ENCODE measurements at places on chromosomes 1 and 21.

DNA sequence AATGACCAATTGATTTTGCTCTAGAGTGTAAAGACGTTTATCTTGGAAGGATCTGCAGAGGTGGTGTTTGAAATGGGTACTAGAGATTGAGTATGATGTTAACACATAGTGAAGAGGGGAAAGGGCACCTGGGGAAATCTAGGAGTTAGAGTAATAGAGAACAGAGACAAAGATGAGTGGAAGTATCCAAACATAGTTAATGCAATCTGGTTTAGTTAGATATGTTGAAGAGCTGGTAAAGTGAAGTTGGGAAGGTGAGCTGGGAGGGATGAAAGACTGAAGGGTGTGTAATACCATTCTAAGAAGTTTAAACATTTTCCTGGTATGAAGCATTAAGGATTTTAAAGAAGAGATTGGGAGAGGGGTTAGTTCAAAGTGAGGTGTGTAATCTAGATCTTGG lies 11.0 kb downstream of the XPR1 start:
- no peak for DNase-seq

- DNase-seq = no peak
Measured at GRCh38 chr1:48058135-48059025, 61.2 kb upstream of the TRABD2B start.

DNA sequence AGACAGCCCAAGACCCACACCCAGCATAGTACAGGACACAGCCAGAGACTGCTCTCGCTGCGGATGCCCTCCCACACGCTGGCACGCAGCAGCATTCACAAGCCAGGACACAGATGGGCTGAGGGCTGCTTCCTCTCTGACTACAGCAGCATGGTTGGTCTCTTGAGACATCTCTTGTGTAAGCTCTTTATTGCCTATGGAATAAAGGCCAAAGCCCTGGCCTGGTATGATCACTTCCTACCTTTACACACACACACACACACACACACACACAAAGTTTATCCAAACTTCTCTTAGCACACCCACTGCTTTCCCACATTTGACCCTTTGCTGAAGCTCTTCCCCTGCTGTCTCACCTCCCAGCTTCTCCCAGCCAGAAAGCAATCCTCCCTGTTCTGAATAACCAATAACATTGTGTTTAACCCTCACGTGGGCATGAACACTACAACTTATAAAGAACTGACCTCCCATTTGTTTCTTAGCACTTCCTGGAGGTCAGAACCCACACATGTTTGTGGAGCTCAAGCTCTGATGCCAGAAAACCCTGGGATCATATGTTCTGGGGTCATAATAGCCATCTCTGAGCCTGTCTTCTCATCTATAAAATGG lies 1.2 kb upstream of the LUZP1 start:
- no peak for DNase-seq

GRCh38 chr1:208465266-208465665 lies 221.1 kb upstream of the PLXNA2 start:
- no peak for DNase-seq

GRCh38 chr21:37294679-37295078 lies 27.5 kb upstream of the VPS26C start:
- DNase-seq = no peak

- DNase-seq = no peak
Measured at GRCh38 chr1:151864411-151864810, 10.9 kb upstream of the THEM5 start.

DNA sequence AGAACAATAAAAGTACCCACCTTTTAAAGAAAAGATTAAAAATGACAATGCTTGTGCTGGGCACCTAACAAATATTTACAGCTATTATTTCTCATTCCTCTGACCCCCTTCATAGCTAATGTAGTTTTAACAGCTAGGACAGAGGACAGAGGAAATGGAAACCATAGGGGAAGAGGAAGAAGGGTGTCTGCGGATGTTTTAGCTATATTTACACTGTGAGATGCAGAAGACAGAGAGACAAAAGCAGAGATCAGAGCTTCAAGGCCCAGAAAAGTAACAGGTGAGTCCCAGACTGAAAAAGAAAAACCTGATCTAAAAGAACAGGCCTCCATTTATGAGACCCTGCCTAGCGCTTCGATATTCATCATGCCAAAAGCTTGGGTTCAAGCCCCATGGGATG lies 72.0 kb downstream of the ZNF281 start:
- DNase-seq = no peak

DNA sequence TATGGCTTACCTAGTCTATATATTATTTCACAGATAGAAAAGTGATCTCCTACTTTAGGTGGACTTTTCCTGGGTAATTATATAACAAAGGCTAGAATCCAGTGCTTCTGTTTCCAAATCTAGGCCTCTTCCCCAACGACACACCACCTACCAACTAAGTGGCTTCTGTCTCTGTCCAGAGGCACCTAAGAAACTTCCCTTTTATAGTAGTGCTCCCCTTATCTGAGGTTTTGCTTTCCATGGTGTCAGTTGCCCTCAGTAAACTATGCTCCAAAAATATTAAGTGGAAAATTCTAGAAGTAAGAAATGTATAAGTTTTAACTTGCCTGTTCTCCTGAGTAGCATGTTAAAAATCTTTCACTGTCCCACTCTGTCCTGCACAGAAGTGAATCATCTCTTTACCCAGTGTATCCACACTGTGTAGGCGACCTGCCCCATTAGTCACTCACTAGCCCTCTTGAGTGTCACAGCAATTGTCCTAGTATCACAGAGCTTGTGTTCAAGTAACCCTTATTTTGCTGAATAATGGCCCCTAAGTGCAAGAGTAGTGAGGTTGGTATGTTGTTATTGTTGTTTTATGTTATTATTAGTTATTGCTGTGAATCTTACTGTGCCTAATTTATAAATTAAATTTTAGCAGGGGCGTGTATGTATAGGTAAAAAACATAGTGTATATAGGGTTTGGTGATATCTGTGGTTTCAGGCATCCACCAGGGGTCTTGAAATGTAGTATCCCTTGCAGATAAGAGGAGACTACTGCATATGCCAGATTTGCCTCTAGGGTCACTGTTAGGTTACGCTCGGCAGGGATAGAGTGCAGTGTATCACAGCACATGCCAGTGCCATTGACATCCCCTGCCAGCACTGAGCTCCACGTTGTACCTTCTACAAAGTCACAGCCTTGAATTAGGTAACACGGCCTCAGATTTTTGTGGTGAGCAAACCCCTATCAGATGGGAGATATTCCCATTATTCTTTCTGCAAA lies 14.7 kb upstream of the CD53 start:
- DNase-seq = no peak

GRCh38 chr1:20978413-20978812 lies 191.3 kb upstream of the HP1BP3 start:
- no peak for DNase-seq

DNA sequence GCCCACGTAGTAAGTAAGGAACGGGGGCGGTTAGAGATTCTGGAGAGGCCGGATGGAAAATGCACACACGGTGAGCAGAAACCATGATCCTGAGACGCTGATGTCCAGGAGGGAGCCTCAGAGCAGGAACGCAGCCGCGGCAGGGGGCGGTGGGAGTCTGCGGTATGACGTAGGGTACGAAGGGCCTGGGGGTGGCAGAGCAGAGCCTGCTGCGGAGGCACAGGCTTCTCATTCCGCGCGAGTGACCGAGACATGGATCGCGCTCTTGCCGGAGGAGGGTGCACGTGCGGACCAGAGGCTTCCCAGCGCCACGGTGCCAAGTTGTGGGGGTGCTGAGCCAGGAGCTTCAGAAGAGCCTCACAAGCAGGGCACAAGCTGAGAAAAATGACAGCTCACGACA lies 176.2 kb downstream of the KIF26B start:
- no peak for DNase-seq

- no peak for DNase-seq
Measured at GRCh38 chr1:225004396-225004795, 74.9 kb downstream of the DNAH14 start.

GRCh38 chr1:48246727-48247126 lies 24.2 kb downstream of the SLC5A9 start:
- DNase-seq = no peak

GRCh38 chr1:20440785-20441200 lies 45.2 kb downstream of the CAMK2N1 start:
- DNase-seq = no peak

- DNase-seq = no peak
Measured at GRCh38 chr21:38134084-38134873, 122.5 kb upstream of the KCNJ15 start.

GRCh38 chr1:225735252-225736149 lies 42.1 kb upstream of the SRP9 start:
- DNase-seq = no peak

DNA sequence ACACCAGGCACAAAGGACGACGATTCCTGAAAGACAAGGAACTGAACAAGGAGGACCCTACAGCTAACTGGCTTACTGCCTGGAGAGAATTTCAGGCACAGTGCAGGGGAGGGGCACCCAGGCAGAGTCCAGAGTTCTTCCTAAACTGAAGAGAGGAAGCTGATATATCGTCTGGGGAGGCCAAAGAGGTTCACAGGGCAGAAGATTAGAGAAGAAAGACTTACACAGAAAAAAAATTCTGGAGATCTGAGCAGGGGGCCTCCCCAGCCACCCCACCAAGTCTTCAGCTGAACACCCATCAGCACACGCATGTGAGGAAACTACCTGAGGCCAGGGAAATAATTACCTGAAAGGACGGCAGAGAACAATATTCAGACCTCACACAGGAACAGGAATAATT lies 24.6 kb downstream of the SORT1 start:
- no peak for DNase-seq

DNA sequence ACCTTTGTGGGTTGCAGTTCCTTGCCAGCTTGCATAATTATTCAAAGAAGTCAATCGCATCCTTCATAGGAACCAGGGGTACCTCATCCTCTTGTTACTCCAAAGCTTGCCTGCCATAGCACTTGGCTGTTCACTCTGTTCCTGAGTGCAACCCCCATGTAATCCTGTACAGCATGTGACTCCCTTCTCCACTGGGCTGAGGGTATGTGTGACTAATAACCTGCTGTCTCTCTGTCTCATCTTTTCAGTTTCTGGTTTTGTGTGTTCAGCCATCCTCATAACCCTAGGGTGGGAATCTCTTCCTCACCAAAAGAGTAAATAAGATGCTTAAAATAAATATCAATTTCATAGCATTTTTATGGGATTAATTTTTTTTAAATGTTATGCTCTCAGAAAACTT lies 351.9 kb downstream of the S1PR1 start:
- no peak for DNase-seq

GRCh38 chr1:31152181-31152795 lies 86.8 kb upstream of the PUM1 start:
- no peak for DNase-seq

DNA sequence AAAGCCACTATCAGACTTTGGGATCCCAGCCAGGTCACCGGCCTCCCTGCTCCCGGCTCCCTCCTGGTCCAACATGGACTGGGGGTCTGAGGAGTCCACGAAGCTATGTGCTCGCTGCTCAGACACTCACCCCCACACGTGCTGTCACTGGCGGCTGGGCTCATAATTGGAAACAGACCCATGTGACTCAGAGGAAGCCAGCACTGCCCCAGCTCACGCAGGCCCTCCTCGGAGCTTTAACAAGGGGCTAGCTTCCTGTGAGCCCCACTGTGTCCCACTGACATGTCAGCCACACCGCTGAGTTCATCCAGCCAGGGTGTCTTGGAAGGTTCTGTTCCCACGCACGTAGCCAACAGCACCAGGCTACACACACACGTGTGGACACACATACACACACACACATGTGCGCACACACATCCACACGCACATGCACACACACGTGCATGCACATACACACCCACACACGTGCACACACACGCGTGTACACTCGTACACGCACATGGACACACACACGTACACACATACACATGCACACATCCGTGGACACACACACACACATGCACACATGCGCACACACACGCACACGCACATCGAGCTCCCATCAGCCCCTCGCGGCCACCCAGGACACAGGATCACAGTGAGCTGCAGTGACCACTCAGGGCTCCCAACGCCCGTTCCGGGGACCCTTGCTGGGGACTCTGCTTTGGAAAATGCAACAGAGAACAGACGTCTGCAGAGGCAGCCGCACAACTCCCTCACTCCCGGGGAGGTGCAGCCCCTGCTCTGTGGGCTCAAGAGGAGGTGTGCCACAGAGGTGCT lies 18.4 kb upstream of the COL6A2 start:
- no peak for DNase-seq

GRCh38 chr1:236862615-236863211 lies 67.6 kb downstream of the MTR start:
- no peak for DNase-seq

- DNase-seq = no peak
Measured at GRCh38 chr1:174060090-174060489, 37.9 kb upstream of the RC3H1 start.

GRCh38 chr1:44508397-44508745 lies 103.3 kb downstream of the RNF220 start:
- no peak for DNase-seq

DNA sequence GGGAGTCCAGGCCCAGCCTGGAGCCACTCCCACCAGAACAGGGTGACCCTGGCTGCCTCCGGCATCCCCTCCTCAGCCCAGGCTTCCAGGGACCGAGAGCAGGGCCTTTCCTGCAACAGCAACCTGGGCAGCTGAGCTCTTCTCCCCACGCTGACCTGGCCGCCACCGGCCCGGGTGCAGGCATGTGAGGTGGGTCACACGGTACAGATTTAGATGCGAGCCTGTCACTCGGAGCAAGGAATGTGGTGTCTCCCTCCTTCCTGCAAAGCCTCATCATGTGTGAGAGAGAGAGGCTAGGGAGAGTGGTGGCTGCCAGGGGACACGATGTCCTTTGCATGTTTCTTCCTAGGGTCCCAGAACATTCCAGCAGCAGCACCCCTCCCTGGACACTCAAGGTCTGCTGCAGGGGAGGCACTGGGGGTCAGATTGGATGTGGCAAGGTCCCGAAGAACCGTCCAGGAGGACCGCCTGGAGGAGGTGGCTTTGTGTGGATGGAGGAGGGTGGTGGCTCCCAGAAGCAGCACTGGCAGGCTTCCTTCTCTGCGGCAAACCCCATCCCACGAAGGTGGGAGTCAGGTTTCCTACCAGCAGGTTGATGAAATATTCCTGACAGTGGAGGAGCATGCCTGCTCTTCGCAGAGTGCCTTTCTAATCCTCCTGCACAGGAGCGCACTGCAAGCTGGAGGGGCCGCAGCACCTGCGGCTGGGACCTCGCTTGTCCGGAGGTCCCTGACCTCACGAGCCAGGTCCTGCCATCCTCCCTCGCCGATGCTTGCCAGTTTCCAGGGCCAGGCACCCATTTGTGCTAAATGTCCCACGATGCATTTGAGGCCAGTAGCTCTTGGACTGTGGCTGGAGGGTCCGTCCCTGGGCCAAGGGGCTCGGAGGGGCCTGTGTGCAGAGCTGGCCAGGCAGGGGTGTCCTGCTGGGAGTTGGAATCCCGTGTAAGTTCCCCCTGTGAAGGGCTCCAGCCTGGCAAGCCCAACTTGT lies 68.4 kb downstream of the PRDM16 start:
- DNase-seq = no peak

GRCh38 chr1:218467101-218468072 lies 122.3 kb downstream of the TGFB2 start:
- DNase-seq = no peak
